ENCODE measurements at places on chromosomes 4 and X.

DNA sequence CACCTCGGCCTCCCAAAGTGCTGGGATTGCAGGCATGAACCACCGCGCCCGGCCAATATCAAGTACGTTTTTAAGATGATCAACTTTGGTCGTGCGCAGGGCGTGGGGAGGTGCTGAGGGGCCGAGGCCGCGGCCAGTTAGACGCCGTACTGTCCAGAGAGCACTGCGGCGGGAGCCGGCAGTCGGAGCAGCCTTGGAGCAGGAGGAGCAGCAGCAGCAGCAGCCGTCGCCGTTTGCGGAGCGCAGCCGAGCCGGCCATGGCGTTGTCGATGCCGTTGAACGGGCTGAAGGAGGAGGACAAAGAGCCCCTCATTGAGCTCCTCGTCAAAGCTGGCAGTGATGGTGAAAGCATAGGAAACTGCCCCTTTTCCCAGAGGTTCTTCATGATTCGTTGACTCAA, 8.5 kb upstream of the USP9X start:
- DNase-seq = no peak

DNA sequence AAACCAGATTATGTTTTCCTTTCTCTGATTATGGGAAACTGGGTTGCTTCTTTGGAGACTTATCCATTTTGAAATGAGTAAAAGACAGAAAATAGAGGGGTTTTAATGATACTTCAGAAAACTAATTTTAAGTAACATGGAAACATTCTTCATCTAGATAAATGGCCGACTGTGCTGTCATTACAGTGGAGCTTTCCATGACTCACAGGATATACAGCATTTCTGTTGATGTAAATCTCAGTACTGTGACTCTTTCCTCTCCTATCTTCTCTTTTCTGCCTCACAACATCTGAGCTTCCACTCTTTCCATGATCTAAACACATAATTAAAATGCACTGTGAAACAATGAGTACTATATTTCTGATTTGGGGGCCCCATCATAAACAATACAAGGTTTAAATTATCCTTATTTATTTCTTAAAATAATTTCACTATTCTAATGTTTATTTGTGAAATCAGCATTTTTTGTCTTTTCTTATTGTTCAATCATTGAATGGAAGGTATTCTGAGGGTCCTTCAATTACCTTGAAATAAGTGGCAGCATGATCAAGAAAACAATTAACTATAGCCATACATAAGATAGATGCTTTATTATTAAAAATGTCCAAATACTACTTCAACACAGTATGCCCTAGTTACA, 19.3 kb downstream of the SEC24D start:
- no peak for DNase-seq

DNA sequence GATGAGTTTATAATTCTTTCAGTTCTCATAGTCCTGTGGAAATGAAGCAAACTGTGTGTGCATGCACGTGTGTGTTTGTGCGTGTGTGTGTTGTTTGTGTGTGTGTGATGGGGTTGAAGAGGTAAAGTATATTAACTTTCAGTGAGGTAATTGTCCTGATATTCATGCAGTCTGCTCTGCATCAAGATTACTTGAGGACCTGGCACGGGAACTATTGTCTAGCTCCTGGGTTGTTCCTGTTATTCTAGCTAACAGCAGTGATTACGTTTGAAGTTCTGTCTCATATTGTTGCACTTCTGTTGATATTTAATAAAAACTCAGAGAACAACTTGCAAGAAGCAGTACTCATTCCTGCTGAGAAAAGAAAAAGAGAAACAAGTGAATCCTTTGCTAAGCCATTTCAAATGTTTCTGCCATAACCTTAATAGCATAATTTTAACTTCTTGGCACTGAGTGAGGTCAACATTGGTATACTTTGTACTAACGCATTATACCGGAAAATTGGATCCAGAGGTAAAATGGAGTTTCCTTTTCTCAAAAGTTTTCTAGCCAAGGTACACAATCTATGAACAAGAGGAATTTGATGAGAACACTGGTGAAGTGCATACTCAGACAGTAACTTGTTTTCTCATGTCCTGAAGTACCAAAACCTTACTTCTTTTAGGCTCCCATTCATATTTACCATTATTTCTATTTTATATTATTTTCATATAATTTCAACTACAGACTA, 113.2 kb downstream of the SPCS3 start:
- no peak for DNase-seq

- DNase-seq = peak; percentile 80
These were observed 120.4 kb downstream of the CT47B1 start for GRCh38 chrX:120755066-120755846.

GRCh38 chrX:70402721-70403120, 20.4 kb upstream of the GDPD2 start:
- no peak for DNase-seq

DNA sequence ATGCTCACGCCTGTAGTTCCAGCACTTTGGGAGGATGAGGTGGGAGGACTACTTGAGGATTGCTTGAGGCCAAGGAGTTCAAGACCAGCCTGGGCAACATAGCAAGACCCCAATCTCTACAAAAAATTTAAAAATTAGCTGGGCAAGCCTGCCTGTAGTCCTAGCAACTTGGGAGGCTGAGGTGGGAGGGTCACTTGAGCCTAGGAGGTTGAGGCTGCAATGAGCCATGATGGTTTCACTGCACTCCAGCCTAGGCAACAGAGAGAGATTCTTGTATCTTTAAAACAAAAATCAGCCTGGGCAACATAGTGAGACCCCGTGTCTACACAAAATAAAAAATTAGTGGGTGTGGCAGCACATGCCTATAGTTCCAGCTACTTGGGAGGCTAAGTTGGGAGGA, 1.9 kb downstream of the ZNF41 start:
- no peak for DNase-seq

DNA sequence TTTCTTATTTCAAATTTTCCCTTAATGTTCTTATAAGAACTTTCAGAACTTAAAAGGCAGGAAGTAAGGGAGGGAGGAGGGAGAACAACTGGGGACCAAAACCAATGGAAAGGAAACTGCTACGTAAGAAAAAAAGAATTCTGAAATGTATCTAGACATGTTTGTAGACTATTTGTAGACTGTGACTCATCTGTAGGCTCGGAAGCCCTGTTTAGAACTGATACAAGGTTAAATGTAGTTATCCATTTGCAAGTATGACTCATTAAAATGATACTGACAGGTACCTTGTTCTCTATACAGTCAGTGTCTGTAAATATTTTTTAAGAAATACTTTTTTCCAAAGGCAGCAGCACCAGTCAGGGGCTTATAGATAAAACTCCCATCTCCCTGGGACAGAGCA, 202.0 kb downstream of the DHX15 start:
- no peak for DNase-seq

- DNase-seq = no peak
These were observed 27.1 kb upstream of the SCRG1 start for GRCh38 chr4:173426064-173426463.

DNA sequence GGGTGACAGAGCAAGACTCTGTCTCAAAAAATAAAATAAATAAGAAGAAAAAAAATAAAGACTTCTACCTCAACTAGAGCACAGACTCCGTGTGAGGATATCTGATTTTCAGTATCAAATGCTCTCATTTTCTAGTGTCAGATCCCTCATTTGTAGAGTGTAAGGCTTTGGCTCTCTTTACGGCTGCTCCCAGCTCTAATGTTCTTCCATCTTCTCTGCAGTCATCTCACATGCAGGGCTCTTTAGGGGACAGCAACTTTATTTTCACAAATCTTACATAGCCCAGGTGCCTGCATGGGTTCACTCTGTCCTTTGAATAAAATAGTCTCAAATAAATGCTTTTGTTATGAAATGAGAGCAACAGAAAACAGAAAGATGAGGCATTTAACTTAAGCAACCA, 19.2 kb upstream of the RHOH start:
- DNase-seq = no peak

DNA sequence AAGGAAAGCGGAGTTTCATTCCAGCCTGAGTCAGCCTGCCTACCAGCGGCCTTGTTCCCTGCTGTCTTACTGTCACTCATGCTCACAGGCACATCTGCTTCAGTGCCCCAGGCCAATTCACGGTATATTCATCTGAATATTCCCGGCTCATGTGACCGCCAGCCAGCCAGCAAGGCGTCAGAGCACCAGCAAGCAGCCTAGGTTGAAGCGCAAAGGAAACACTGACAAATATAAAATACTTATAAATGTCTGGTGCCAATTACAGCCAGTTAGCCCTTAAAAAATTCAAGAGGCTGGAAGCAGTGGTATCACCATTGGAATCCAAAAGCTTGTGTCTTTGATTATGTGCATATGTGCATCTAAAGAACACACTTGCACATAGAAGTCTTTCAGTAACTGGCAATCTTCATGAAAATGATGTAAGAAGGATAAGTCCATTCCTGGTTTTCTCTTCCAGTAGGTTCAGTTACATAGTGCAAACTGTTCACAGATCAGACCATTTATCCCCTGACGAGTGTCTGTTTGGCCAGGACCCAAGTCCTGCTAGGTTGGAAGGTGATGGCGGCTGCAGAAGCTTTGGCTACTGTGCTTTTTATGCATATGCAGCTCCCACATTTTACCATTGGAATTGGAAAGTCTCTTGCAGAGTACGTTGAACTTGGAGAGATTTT, 61.3 kb downstream of the LUZP4 start:
- DNase-seq = no peak

GRCh38 chr4:145041378-145041777, 56.6 kb downstream of the ANAPC10 start:
- DNase-seq = peak; percentile 68

DNA sequence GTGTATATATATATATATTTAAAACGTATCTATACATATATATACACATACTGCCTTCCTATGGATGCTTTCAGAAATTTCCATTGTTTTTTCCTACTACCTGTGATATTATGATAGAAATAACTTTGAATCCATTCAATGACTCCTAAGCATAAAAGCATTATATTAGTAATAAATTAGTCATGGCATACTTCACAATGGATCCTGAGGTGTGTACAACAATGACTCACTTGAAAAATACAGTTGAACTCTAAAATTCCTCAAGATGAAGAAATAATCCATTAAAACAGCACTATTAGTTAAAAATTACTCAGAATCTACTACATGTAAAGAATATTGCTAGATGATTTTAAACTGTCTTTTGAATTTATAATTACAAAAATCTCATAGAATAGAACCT, 201.1 kb downstream of the STPG2 start:
- DNase-seq = no peak

- DNase-seq = no peak
These were observed 71.7 kb downstream of the DDX60L start for GRCh38 chr4:168408620-168409019.

DNA sequence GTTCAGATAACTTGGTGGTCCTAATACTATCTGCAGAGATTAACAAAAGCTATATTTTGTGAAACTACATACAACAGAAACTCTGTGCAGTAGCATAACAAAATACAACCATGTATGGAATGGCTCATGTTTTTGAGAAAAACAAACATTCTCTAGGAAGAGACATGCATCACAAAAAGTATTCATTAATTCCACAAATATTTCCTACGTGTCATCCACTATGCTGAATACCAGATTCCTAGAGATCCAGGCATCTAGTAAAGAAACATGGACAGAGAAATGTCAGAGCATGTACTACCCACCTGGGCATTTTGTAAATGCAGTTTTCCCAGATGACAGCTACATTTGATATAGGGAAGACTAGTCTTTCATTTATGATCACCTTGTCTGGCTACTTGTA, 248.1 kb downstream of the OPHN1 start:
- DNase-seq = no peak
